Aorta (tissue), 5 donors: ENCODE measurements at places on chromosomes 5 and 9. TPM values are rescaled to one million over a fixed set of nuclear protein-coding genes. Genes with fewer than 3 reads are reported as not detected.

DNA sequence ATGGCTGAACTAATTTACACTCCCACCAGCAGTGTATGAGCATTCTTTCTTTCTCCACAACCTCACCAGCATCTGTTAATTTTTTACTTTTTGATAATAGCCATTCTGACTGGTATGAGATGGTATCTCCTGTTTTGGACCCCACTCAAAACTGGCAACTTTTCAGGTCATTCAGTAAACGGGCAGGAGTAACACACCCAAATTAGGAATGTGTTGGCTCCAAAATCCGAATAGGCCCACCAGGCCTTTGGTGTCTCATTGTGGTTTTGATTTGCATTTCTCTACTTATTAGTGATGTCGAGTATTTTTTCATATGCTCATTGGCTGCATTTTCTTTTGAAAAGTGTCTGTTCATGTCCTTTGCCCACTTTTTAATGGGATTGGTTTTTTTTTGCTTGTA, 517.1 kb downstream of the TMEM232 start:
- H3K4me3 ChIP-seq = no peak overlapping the region
- H3K4me1 ChIP-seq = no peaks in the 10 kb centered on the region
- H3K27me3 ChIP-seq = no peaks in the 10 kb centered on the region
- H3K27ac ChIP-seq = no peak overlapping the region
- H3K36me3 ChIP-seq = no peaks in the 10 kb centered on the region
- DNase-seq = no peak

GRCh38 chr9:74940600-74940999, 12.1 kb downstream of the C9orf40 start:
- H3K27me3 ChIP-seq = no peaks in the 10 kb centered on the region
- no peak overlapping the region for H3K4me3 ChIP-seq
- no peak overlapping the region for H3K27ac ChIP-seq
- no peak for DNase-seq
- H3K36me3 ChIP-seq = no peaks in the 10 kb centered on the region

- no peak for DNase-seq
- H3K27ac ChIP-seq = no peak overlapping the region
- no peaks in the 10 kb centered on the region for H3K4me1 ChIP-seq
- H3K36me3 ChIP-seq = no peaks in the 10 kb centered on the region
These were observed 247.7 kb downstream of the CDH12 start for GRCh38 chr5:22605473-22605872.

DNA sequence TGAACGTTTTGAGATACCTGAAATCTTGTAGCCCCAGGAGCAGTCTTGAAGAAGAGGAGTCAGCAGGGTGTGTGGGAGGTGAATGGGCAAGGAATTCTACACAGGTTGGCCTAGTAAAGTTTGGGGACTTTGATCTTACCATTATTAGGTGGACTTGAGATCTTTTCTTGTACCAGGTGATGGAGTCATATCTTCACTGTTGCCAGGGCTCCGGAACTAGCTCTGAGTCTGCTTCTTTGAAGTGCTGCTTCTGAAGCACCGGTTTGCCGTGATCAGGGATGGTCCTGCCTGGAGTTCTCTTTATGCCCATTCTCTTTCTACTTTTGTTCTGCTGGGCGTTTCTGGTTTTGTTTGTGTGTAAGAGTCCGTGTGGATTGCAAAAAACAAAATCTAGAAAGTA, 27.4 kb downstream of the RCL1 start:
- no peaks in the 10 kb centered on the region for H3K36me3 ChIP-seq
- no peak for DNase-seq
- H3K27me3 ChIP-seq = no peaks in the 10 kb centered on the region
- H3K4me3 ChIP-seq = no peak overlapping the region
- no peak overlapping the region for H3K27ac ChIP-seq

- H3K27ac ChIP-seq = no peak overlapping the region
- no peaks in the 10 kb centered on the region for H3K36me3 ChIP-seq
- no peaks in the 10 kb centered on the region for H3K27me3 ChIP-seq
- DNase-seq = no peak
- H3K4me1 ChIP-seq = no peaks in the 10 kb centered on the region
These were observed 36.8 kb upstream of the ZNF354A start for GRCh38 chr5:178766936-178767912.

DNA sequence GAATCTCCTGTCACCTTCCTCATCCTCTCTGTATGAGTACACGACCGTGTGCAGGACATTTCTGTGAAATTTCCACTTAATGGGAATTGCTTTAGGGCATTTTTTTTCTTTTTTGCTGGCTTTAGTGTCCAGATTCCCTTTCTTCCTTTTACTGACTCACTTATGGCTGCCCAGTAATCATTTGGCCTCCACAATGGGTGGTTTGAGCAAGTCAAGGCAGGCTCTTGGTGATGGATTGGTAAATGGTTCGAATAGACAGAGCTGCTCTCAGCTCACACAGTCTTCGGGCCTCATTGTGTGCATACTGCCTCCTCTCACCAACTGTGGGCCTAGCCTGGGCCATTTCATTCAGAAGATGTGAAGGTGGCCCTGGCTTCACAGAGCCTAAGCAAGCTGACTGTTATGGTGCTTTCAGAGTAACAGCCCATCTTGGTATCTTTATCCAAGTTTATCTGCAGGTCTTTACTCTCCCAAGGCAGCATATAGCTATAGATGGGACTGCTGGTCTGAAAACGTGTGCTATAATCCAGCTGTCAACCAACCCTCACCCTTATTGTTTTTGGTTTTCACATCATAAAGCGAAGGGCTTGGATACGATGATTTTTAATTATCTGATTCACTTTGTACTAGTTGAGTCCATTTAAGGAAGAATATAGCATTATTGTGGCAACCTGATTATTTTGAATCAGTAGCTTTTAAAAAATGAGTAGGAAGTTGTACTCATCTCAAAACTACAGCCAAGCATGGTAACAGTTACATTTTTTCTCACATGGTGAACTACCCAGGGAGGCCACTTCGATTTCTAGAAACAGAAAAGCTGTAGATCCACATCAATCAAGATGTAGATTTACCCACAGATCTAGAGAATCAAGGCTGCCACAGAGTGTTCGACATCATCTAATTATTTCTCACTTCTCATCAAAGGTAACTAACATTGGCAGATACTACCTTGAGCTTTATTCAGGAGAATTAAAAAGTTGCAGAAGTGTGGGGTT, 50.4 kb upstream of the CKMT2 start:
- H3K27ac ChIP-seq = no peak overlapping the region
- no peaks in the 10 kb centered on the region for H3K27me3 ChIP-seq
- no peaks in the 10 kb centered on the region for H3K36me3 ChIP-seq
- H3K4me3 ChIP-seq = no peak overlapping the region
- no peaks in the 10 kb centered on the region for H3K4me1 ChIP-seq

The TAF11L5 gene
- total RNA-seq = not detected

The PHYHD1 gene
- total RNA-seq = 33.0 TPM

The FREM1 gene
- total RNA-seq = 14.0 TPM

The DNAH5 gene
- total RNA-seq = 0.36 TPM

The RNF180 gene
- 29.2 TPM for total RNA-seq

The PPP6C gene
- 47.0 TPM for total RNA-seq

The GRIA1 gene
- total RNA-seq = 6.3 TPM

The NCS1 gene
- 171 TPM for total RNA-seq

The CEMIP2 gene
- total RNA-seq = 101 TPM

The KLF9 gene
- total RNA-seq = 122 TPM
